IPS DF 6.9 (cell line): ENCODE measurements at places on chromosomes 12 and 14.

DNA sequence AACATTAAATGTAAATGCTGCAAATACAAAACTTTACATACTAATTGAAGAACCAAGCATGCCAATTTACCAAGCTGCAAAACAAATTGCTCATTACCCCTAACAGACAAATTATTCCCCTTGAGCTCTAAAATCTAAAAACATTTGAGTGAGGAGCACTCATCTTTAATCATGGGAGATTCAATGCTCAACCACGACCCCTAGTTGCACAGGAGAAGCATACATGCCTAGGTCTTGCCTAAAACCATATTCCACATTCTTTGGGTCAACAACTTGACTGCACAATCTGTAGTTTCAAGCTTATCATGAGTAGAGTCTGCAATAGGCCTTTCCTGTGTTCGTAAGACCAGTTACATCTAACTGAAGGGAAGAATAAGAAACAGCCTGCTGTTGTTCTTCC lies 69.7 kb downstream of the MGAT4C start:
- no peak for DNase-seq
- H3K36me3 ChIP-seq, result no peaks in the 10 kb centered on the region
- no peak overlapping the region for H3K4me3 ChIP-seq
- no peaks in the 10 kb centered on the region for H3K27me3 ChIP-seq
- H3K4me1 ChIP-seq, result no peaks in the 10 kb centered on the region
- no peak overlapping the region for H3K27ac ChIP-seq

- no peaks in the 10 kb centered on the region for H3K27me3 ChIP-seq
- no peak overlapping the region for H3K4me3 ChIP-seq
- H3K36me3 ChIP-seq, result no peaks in the 10 kb centered on the region
- no peak for DNase-seq
- peaks cover 1% of the 10 kb centered on the region; the same call in 1 of the 2 replicates for H3K4me1 ChIP-seq
These were observed 62.0 kb downstream of the PLEKHG7 start for GRCh38 chr12:92764831-92765230.

DNA sequence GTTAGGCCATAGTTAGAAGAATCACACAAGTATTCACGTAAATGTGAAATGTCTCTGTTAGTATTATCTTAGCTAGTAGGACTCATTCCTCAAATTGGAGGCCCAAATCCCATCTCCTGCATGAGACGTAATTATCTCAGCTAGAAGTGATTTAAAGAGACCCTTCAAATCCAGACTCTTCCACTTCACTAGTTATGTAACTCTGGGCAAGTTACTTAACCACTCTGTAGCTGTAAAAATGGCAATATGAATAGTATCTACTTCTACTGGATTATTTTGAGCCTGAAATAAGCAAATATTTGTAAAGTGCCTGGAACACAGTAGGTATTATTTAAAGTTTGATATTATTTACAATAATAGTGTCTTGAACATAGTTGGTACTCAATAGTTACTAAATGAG lies 28.4 kb upstream of the CDKL1 start:
- H3K4me1 ChIP-seq, result no peaks in the 10 kb centered on the region
- no peaks in the 10 kb centered on the region for H3K27me3 ChIP-seq
- DNase-seq, result no peak
- H3K27ac ChIP-seq, result no peak overlapping the region
- H3K36me3 ChIP-seq, result no peaks in the 10 kb centered on the region

GRCh38 chr12:75354011-75354410 lies 19.5 kb downstream of the GLIPR1L1 start:
- H3K36me3 ChIP-seq, result no peaks in the 10 kb centered on the region
- no peaks in the 10 kb centered on the region for H3K4me1 ChIP-seq
- H3K27ac ChIP-seq, result no peak overlapping the region
- DNase-seq, result no peak

- peak overlapping the region; percentile 100; the same call in 1 of the 2 replicates for H3K4me3 ChIP-seq
- DNase-seq, result no peak
- no peak overlapping the region for H3K27ac ChIP-seq
- H3K36me3 ChIP-seq, result no peaks in the 10 kb centered on the region
These were observed 715 bp upstream of the RAP1B start for GRCh38 chr12:68609998-68610369.

- no peaks in the 10 kb centered on the region for H3K36me3 ChIP-seq
- no peak for DNase-seq
These were observed 187.1 kb upstream of the HMGA2 start for GRCh38 chr12:65637150-65637549.

DNA sequence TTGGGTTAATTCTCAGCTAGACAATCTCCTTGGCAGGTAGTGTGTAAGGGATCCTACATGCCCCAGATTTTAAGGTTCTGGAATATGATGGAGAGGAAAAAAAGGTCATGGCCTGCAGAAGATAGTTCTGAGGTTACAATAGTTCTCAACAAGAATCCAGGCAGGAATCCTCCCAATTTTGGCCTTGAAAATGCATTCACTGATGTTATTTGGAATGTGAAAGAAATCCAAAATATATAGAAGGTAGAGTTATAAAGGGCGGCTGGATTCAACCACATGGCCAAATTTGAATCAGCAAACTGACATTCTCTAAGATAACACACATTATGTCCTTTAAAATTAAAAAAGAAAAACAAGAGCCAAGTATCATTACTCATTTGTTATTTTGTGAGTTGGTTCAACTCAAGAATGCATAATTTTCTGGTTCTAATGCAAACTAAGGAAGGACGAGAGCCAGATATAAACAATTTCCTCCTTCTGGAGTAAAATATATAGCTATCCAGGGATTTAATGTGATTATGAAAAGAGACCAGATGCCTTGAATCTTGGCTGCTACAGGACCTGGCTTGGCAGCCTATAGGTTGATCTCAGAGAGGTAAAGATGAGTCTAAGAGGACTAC lies 177.0 kb upstream of the G2E3 start:
- no peaks in the 10 kb centered on the region for H3K27me3 ChIP-seq
- no peak overlapping the region for H3K27ac ChIP-seq
- DNase-seq, result no peak

DNA sequence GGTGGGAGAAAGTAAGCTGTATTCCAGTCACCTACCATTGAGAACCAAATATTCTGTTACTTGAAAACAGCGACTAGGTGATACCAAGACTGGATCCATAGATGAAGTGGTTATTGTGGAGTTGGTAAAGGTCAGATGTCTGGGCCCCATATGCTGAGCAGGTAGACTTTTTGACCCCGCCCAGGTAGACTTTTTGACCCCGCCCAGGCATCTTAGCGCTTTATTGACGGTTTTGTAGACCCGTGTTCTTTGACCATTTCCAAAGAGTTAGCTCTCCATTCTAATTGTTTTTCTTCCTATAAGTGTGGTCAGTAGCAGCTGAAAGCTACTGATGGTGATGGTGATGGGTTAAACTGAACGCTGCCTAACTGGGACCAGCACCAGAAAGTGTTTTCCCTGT lies 61.6 kb downstream of the SLC8A3 start:
- DNase-seq, result no peak
- no peak overlapping the region for H3K27ac ChIP-seq
- no peaks in the 10 kb centered on the region for H3K4me1 ChIP-seq
- H3K4me3 ChIP-seq, result no peak overlapping the region
- no peaks in the 10 kb centered on the region for H3K27me3 ChIP-seq

DNA sequence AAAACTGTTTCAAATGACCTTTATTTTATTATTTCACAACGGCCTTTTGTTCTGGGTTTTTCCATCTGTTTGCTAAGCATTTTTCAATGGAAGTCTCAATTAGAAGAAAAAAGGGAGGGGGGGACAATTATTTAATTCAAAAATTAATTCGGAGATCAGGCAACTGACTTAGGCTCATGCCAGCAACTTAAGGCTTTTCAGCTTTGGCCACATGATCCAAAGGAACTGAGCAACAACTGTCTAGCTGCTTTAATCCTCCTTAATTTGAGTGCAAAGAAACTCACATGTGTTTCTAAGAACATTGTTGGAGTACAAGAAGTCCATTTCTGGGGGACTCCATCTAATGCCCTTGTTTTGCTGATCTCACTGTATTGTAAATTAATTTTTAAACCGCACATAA lies 188.0 kb downstream of the EXOC5 start:
- H3K27ac ChIP-seq, result no peak overlapping the region
- no peaks in the 10 kb centered on the region for H3K36me3 ChIP-seq
- no peaks in the 10 kb centered on the region; the same call in 1 of the 2 replicates for H3K4me1 ChIP-seq

GRCh38 chr12:25972783-25973182 lies 14.3 kb downstream of the RASSF8 start:
- H3K27ac ChIP-seq, result no peak overlapping the region
- no peak overlapping the region for H3K4me3 ChIP-seq
- DNase-seq, result no peak
- H3K36me3 ChIP-seq, result no peaks in the 10 kb centered on the region
- no peaks in the 10 kb centered on the region for H3K27me3 ChIP-seq

GRCh38 chr12:6469609-6470374 lies 685 bp downstream of the VAMP1 start:
- H3K4me1 ChIP-seq, result no peaks in the 10 kb centered on the region
- H3K4me3 ChIP-seq, result peak overlapping the region; percentile 72
- DNase-seq, result no peak
- peaks cover 3% of the 10 kb centered on the region; the same call in 1 of the 2 replicates for H3K36me3 ChIP-seq
- no peak overlapping the region for H3K27ac ChIP-seq
- no peaks in the 10 kb centered on the region for H3K27me3 ChIP-seq

DNA sequence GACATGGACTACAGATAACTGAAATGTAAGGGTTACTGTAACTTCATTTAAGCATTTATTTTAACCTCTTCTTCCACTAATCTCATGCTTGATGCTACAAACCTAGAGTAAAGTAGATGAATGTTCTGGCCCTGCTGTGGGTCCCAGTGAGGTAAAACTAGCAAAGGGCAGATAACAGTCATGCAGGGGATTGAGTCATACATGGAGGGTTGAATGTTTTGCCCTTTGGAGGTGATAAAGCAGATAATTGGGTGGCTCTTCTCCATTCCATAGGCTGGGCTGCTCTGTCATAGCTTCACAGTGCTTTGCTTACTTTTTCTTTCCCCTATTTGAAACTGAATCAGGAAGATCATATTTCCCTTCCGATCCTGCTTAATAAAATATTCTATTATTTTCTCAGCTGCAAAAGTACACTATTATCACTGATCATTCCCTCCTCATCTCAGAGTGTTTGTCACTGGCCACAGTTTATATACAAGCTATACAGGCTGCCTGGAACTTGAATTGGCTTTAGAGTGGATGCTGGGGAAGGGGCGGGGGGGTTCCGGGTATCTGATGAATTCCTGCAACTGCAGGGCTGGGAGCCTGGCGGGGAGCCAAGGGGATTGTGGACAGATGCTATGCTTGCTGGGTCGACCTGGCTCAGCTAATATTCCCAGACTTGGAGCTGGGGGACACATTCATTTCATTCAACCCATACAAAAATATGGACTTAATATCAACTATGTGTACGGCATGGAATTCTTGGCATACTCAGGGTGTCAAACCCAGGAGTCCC lies 235.1 kb downstream of the NRXN3 start:
- no peak overlapping the region for H3K27ac ChIP-seq
- no peaks in the 10 kb centered on the region for H3K27me3 ChIP-seq
- no peak overlapping the region for H3K4me3 ChIP-seq
- no peak for DNase-seq
